Central memory CD8-positive, alpha-beta T cell (primary cell): ENCODE measurements at places on chromosomes 11 and 22.

DNA sequence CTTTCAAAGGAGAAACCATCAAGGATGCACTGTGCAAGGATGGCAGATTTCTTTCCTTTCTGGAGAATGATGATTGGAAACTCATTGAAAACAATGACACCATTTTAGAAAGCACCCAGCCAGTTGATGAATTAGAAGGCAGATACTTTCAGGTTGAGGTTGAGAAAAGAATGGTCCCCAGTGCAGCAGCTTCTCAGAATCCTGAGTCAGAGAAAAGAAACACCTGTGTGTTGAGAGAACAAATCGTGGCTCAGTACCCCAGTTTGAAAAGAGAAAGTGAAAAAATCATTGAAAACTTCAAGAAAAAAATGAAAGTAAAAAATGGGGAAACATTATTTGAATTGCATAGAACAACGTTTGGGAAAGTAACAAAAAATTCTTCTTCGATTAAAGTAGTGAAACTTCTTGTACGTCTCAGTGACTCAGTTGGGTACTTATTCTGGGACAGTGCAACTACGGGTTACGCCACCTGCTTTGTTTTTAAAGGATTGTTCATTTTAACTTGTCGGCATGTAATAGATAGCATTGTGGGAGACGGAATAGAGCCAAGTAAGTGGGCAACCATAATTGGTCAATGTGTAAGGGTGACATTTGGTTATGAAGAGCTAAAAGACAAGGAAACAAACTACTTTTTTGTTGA, 9.8 kb downstream of the FAM111A start:
- peak overlapping the region; percentile 15 for H3K27ac ChIP-seq
- peaks cover 12% of the 10 kb centered on the region for H3K4me1 ChIP-seq
- H3K4me3 ChIP-seq, result peak overlapping the region; percentile 36
- H3K27me3 ChIP-seq, result no peaks in the 10 kb centered on the region

- no peak for DNase-seq
- no peaks in the 10 kb centered on the region for H3K36me3 ChIP-seq
- H3K4me1 ChIP-seq, result no peaks in the 10 kb centered on the region
- H3K27ac ChIP-seq, result no peak overlapping the region
- no peaks in the 10 kb centered on the region for H3K27me3 ChIP-seq
Observed at GRCh38 chr11:40417627-40418026, 1041.8 kb downstream of the LRRC4C start.

- no peaks in the 10 kb centered on the region for H3K27me3 ChIP-seq
- no peak for DNase-seq
- H3K4me1 ChIP-seq, result no peaks in the 10 kb centered on the region
- no peak overlapping the region for H3K27ac ChIP-seq
Observed at GRCh38 chr11:132330515-132330914, 960.1 kb downstream of the NTM start.

- H3K27me3 ChIP-seq, result peaks cover 21% of the 10 kb centered on the region
- peak overlapping the region; percentile 55 for H3K4me3 ChIP-seq
- DNase-seq, result no peak
- peak overlapping the region; percentile 96 for H3K27ac ChIP-seq
Observed at GRCh38 chr22:30434843-30435242, 9.3 kb downstream of the MTFP1 start.

- no peak for DNase-seq
- H3K27me3 ChIP-seq, result peaks cover 17% of the 10 kb centered on the region
- H3K36me3 ChIP-seq, result no peaks in the 10 kb centered on the region
- no peak overlapping the region for H3K4me3 ChIP-seq
Observed at GRCh38 chr11:17428261-17428660, 39.8 kb upstream of the KCNJ11 start.

DNA sequence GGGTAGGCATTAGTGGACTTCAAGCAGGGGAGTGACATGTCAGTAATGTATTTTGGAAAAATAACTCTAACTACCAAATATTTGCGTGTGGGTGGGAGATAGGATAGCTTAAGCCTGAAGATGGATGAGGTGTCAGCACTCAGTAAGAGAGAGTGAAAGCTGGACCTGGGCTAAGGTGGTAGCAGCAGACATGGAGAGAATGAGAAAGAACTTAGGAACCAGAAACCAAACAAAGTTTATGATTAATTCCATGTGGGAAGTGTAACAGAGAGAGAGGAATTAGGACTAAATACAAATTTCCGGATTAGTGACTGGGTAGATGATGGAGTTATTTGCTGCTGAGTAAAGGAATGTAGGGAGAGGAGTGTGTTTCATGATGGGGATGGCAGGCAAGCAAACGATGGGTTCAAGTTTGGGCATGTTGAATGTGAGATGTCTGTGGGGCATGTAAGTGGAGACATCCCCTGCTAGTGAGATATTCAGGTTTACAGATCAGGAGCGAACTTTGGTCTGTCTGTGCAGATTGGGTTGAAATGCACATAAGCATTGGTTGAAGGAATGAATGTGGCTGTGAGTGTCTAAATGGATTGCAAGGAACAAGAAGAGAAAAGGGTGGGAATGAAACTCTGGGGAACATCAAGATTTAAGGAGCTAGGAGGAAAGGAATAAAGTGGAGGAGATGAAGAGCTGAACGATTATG, 185.6 kb upstream of the MTMR2 start:
- no peak overlapping the region for H3K27ac ChIP-seq
- H3K4me1 ChIP-seq, result peaks cover 20% of the 10 kb centered on the region
- no peak overlapping the region for H3K4me3 ChIP-seq
- DNase-seq, result no peak
- H3K36me3 ChIP-seq, result peaks cover 7% of the 10 kb centered on the region

- H3K36me3 ChIP-seq, result no peaks in the 10 kb centered on the region
- H3K4me3 ChIP-seq, result no peak overlapping the region
- DNase-seq, result no peak
- no peaks in the 10 kb centered on the region for H3K27me3 ChIP-seq
Observed at GRCh38 chr11:28702450-28702790, 594.2 kb downstream of the METTL15 start.

- peaks cover 2% of the 10 kb centered on the region for H3K36me3 ChIP-seq
- no peak for DNase-seq
- no peak overlapping the region for H3K4me3 ChIP-seq
- no peaks in the 10 kb centered on the region for H3K4me1 ChIP-seq
- no peaks in the 10 kb centered on the region for H3K27me3 ChIP-seq
Observed at GRCh38 chr22:50282361-50283155, 12.4 kb upstream of the MAPK11 start.

DNA sequence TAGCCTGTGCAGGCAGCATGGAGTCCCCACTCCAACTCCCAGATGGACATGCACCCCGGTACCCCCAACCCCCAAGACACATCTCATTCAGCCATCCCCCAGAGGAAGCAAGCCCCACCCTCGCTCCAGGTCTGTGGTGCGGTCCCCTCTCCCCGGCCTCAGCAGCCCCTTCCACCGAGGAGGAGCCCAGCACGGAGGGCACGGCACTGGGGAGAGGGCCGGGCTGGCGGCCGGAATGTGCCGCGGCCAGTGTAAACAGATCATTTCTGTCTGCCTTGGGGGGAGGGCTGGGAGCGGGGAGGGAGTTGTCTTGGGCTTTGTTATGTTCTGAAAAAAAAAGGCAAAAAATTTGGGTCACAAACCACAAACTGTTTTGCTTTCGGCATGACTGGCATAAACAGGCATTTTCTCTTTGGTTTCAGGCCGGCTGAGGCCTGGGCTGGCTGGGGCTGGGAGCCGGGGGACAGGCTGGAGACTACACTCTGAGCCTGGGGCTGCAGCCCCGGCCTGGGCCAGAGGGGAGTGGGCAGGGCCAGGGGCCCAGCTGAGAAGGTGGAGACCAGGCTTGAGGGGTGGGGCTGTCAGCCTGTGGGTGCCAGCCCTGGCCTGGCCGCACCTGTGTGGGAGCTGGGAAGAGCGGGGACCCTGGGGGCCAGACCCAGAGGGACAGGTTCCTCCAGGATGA, 16.8 kb downstream of the IGF2 start:
- no peak for DNase-seq
- no peaks in the 10 kb centered on the region for H3K4me1 ChIP-seq
- no peak overlapping the region for H3K27ac ChIP-seq
- peaks cover 32% of the 10 kb centered on the region for H3K27me3 ChIP-seq
- H3K36me3 ChIP-seq, result no peaks in the 10 kb centered on the region
- no peak overlapping the region for H3K4me3 ChIP-seq

DNA sequence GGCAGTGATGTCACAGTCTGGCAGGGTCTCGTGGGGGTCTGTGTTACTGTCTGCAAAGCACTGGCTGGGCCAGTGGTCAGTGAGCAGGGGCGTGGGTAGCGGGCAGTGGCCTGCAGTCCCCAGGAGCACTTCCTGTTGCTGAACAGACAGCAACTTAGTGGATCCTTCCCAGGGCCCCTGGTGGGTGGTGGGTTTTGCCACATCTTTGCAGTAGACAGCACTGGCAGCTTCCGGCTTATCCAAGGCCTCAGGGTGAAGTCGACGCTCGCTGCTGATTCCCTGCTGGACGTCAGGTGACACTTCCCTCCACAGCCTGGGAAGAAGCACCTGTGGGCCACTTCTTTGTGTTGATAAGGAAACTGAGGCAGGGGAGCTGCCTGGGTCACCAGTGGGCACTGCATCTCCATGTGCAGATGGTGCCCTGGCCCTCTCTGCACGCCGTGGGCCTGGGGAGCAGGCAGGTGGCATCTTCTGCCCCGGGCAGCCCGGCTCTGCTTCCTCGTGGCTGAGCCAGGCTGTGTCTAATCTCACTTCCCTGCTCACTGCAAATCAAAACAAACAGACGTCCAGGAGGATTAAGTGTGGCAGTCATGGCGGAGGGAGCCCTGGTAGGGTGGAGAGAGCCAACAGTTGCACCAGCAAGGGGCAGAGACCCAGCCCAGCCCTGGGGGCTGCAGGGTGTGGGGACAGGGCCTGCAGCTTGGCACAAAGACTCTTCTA, 79.8 kb downstream of the KCNQ1 start:
- no peak overlapping the region for H3K4me3 ChIP-seq
- peaks cover 18% of the 10 kb centered on the region for H3K4me1 ChIP-seq
- peaks cover 14% of the 10 kb centered on the region for H3K27me3 ChIP-seq
- peak overlapping the region; percentile 44 for H3K27ac ChIP-seq

DNA sequence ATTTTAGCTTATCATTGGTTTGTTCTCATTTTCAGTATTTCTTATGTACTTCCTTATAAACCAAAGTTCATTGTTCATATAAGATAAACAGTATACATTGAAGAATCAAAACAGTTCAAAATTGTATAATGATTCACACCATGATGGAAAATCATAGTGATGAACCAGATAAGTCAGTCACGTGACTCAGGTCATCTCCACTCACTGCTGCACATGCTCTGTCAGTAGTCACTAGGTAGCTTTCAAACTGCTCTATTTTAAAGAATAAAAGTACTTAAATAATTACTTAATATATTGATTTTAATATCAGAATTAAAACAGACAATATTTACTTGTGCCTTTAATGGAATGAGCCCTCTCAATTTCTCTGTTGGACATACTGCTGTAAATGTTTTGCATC, 37.5 kb downstream of the PDHX start:
- no peaks in the 10 kb centered on the region for H3K27me3 ChIP-seq
- DNase-seq, result no peak
- no peak overlapping the region for H3K4me3 ChIP-seq
- no peak overlapping the region for H3K27ac ChIP-seq
- H3K36me3 ChIP-seq, result peaks cover 7% of the 10 kb centered on the region

- no peak overlapping the region for H3K4me3 ChIP-seq
- no peak overlapping the region for H3K27ac ChIP-seq
- no peaks in the 10 kb centered on the region for H3K4me1 ChIP-seq
- no peaks in the 10 kb centered on the region for H3K27me3 ChIP-seq
- DNase-seq, result no peak
- no peaks in the 10 kb centered on the region for H3K36me3 ChIP-seq
Observed at GRCh38 chr11:103699656-103700055, 336.8 kb upstream of the DDI1 start.

GRCh38 chr11:120515186-120515723, 3.7 kb downstream of the GRIK4 start:
- DNase-seq, result no peak
- peaks cover 10% of the 10 kb centered on the region for H3K4me1 ChIP-seq
- H3K4me3 ChIP-seq, result no peak overlapping the region

DNA sequence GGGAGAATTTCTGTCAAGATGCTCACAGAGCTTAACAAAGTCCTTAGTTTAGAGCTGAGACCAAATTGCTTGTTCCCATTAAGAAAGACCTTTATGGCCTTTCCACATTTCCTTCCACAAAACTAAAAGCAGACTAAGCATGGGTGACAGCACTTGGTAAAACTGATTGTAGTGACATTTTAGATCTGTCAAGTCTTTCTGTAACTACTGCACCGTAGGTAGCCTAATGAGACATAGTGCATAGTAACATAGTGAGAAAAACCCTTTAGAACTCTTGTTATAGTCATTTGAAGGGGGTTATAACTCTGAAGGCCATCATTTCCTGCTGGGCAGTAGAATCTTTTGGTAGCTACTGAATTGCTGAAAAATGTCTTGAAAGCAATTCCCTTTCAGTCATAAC, 990.9 kb upstream of the CNTN5 start:
- H3K4me3 ChIP-seq, result no peak overlapping the region
- no peak overlapping the region for H3K27ac ChIP-seq

- no peak overlapping the region for H3K4me3 ChIP-seq
- no peaks in the 10 kb centered on the region for H3K27me3 ChIP-seq
- DNase-seq, result no peak
- H3K36me3 ChIP-seq, result peaks cover 13% of the 10 kb centered on the region
- H3K27ac ChIP-seq, result no peak overlapping the region
Observed at GRCh38 chr11:12200991-12201985, 90.9 kb downstream of the MICAL2 start.

- H3K27ac ChIP-seq, result no peak overlapping the region
- H3K4me3 ChIP-seq, result no peak overlapping the region
- peaks cover 5% of the 10 kb centered on the region for H3K36me3 ChIP-seq
- DNase-seq, result no peak
- H3K4me1 ChIP-seq, result peaks cover 26% of the 10 kb centered on the region
Observed at GRCh38 chr11:122813176-122813893, 25.0 kb upstream of the CRTAM start.

GRCh38 chr11:2306452-2306823, 4.6 kb downstream of the TSPAN32 start:
- peak overlapping the region; percentile 98 for H3K27ac ChIP-seq
- peaks cover 45% of the 10 kb centered on the region for H3K4me1 ChIP-seq
- H3K36me3 ChIP-seq, result peaks cover 18% of the 10 kb centered on the region
- H3K4me3 ChIP-seq, result peak overlapping the region; percentile 89
- no peak for DNase-seq

DNA sequence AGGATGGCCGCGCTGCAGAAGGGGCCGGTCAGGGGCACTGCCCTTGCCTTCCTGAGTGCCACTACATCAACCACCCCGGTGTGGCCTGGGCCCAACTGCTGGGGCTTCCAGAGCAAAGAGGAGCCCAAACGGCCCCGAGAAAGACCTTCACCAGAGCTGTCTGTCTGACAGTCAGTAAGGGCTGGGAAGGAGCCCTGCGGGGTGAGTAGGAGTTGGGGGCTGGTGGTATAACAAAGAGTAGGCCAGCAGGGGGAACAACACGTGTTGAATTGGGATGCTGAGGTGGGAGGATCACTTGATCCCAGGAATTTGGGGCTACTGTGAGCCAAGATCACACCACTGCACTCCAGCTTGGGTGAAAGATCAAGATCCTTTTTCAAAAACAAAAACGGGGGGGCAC, 3.9 kb downstream of the GSTT4 start:
- H3K36me3 ChIP-seq, result no peaks in the 10 kb centered on the region
- H3K4me1 ChIP-seq, result no peaks in the 10 kb centered on the region
- peaks cover 11% of the 10 kb centered on the region for H3K27me3 ChIP-seq
- no peak for DNase-seq
